Effector CD8-positive, alpha-beta T cell (primary cell): ENCODE measurements at places on chromosomes 2 and 18.

DNA sequence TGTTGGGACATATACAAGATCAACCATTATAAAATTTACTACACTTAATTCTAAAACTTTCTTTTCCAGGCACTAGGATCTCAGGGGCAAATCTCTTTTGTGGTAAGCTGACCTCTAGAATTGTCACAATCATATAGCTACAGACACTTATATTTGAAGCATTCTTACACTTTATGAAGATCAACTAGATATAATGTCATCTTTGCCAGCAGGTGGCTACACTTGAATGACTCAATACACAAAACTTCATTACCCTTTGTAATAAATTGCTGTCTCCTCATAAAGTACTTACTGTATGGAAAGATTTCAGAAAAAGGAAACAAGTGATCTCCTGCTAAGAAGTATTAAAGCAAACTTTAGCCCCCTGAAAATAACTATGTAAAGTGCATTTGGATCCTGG, 77.8 kb downstream of the RDH14 start:
- DNase-seq: no peak

- no peak for DNase-seq
These were observed 68.5 kb upstream of the HDAC4 start for GRCh38 chr2:239469106-239469960.

GRCh38 chr2:111024496-111024895, 96.2 kb upstream of the BCL2L11 start:
- no peak for DNase-seq

- no peak for DNase-seq
These were observed 81.6 kb downstream of the AOX1 start for GRCh38 chr2:200667413-200667812.

DNA sequence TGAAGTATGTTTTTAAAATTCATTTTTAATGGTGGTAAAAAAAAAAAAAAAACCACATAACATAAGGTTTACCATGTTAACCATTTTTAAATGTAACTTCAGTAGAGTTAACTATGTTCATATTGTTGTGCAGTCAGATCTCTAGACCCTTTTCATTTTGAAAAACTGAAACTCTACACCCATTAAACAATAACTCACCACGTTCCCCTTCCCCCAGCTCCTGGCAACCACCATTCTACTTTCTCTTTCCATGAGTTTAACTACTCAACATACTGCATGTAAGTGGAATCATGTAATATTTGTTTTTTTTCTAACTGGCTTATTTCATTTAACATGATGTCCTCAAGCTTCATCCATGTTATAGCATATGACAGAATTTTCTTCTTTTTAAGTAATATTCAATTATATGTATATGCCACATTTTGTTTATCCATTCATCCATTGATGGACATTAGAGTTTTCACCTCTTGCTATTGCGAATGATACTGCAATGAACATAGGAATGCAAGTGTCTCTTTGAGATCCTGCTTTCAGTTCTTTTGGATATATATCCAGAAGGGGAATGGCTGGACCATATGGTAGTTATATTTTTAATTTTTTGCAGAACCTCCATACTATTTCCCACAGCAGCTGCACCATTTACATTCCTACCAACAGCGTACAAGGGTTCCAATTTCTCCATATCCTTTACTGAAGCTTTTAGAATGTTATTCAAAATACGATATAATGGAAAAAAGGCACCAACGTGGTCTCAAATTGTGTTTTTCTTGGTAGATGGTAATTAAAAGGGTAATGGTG, 91.0 kb downstream of the SPTBN1 start:
- DNase-seq: no peak

GRCh38 chr2:76667821-76668271, 854.3 kb downstream of the LRRTM4 start:
- no peak for DNase-seq

GRCh38 chr2:107740300-107740699, 86.4 kb upstream of the RGPD4 start:
- no peak for DNase-seq

- DNase-seq: no peak
These were observed 33.8 kb upstream of the DNMT3A start for GRCh38 chr2:25375371-25375988.
